ENCODE measurements at places on chromosomes 12 and 14. TPM values are rescaled to one million over a fixed set of nuclear protein-coding genes. Genes with fewer than 3 reads are reported as not detected.

GRCh38 chr12:116677202-116677661 lies 60.6 kb downstream of the SPRING1 start:
- DNase-seq = no peak

The TAS2R43 gene
- total RNA-seq = 10.6 TPM

The TAS2R20 gene
- total RNA-seq = 19.2 TPM

GRCh38 chr14:99201351-99202073 lies 70.5 kb downstream of the BCL11B start:
- DNase-seq = no peak

Measured in cerebellum (tissue), 4 donors.